ENCODE measurements at places on chromosomes 4 and X. TPM values are rescaled to one million over a fixed set of nuclear protein-coding genes. Genes with fewer than 3 reads are reported as not detected.
A peak's percentile ranks its signal among the peaks of the same experiment; 100 is the strongest.

BCLAF3 gene
- total RNA-seq: 9.4 TPM

SPINK2 gene
- not detected for total RNA-seq

BBS12 gene
- 3.3 TPM for total RNA-seq

DNA sequence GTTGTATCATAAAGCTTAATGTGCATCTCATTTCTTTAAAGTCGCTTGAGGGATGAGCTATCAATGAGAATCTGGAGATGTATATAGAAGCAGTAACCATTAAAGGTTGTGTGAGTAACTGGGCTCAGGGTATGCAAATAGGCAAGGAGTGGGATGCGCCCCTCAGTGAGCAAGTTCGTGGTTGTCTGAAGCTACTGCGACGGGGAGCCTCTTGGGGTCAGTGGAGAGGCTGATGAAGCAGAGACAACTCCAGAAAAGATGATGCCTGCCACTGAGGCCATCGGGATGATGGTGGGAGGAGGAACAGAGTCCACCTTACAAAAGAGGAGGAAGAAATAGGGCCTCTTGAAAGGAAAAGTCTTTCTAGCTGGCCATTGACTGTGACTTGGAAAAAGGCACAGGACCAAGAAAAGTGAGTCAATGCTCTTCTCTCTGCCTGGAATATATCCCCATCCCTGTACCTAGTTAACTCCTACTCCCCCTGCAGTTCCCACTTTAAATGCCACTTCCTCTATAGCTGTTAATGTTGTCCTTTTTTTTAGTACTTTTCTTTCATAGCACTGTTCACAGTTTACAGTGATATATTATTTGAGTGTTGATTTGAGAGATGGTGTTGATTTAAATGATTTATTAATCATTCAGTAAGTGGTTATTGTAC, 51.4 kb upstream of the LSM6 start:
- H3K27me3 ChIP-seq: peaks cover 13% of the 10 kb centered on the region
- no peaks in the 10 kb centered on the region for H3K36me3 ChIP-seq
- H3K4me3 ChIP-seq: no peak overlapping the region
- no peaks in the 10 kb centered on the region for H3K4me1 ChIP-seq
- no peak for DNase-seq

DNA sequence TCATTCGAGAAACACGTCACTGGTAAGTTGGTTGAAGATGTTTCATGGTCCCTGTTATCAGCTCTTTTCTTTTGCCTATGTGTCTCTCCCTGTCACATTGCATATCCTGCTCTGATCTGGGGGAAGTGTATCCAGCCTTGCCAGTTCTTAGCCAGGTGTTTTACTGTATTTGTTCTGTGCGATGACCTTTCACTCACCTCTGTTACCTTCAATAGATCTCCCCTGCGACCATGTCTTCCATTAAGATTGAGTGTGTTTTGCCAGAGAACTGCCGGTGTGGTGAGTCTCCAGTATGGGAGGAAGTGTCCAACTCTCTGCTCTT, 2.6 kb downstream of the RGN start:
- H3K4me1 ChIP-seq: no peaks in the 10 kb centered on the region
- H3K4me3 ChIP-seq: no peak overlapping the region
- no peaks in the 10 kb centered on the region for H3K36me3 ChIP-seq
- DNase-seq: no peak
- no peak overlapping the region for H3K27ac ChIP-seq

- DNase-seq: no peak
- H3K4me1 ChIP-seq: peaks cover 17% of the 10 kb centered on the region
- H3K27ac ChIP-seq: peak overlapping the region; percentile 52
- no peak overlapping the region for H3K4me3 ChIP-seq
- no peaks in the 10 kb centered on the region for H3K36me3 ChIP-seq
These were observed 1.9 kb upstream of the CHST7 start for GRCh38 chrX:46571423-46572339.

DNA sequence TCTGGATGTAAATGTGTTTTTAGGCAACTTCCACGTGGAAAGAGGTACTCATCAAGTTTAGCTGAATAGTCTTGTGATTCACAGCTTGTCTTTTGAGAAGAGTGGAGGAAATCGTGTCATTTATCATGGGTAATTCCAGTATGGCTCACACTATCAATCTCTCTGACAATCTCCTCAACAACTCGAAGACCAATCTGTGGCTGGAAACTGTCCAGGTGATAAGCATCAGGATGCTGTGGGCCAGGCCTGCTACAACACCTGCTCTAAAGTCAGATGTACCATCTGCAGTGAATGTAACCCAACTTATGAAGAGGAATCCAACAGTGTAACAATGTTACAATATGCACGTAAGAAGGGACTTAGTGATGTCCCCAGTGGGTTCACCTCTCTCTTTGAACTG, 132.1 kb upstream of the GK2 start:
- H3K27me3 ChIP-seq: peaks cover 2% of the 10 kb centered on the region
- H3K27ac ChIP-seq: no peak overlapping the region
- no peaks in the 10 kb centered on the region for H3K4me1 ChIP-seq
- no peak overlapping the region for H3K4me3 ChIP-seq
- no peak for DNase-seq

- H3K27me3 ChIP-seq: no peaks in the 10 kb centered on the region
- H3K36me3 ChIP-seq: no peaks in the 10 kb centered on the region
These were observed 380.8 kb upstream of the ANXA10 start for GRCh38 chr4:167711517-167711916.

DNA sequence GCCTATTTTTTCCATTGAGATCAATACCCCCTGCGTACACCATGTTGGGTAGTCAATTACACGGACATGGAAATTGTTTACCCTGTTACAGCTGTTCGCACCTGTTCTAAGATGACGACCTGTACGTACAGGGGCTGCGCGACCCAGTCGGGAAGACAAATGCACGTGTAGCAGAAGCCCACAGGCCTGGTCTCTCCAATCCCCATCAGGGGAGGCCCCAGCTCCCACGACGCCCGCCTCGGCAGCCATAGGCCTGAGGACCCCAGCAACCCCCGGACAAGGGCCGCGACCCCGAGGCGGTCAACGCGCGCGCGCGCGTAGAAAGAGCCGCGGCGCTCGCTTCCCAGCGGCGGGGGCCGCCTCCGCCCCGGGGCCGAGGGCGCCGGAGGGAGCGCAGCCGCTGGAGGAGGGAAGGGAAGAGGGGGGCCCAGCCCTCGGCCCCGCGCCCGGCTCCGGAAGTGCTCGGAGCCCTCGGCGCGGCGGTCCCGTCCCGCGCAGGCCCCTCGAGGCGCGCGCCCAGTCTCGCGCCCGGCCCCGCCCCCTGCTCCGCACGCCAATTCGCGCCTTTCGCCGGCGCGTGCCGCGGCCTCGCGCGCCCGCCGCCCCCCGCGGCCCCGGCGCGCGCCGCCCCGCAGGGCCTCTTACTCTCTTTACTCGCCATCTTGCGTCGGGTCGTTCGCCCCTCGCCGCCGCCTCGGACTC, 618 bp downstream of the RBBP7 start:
- H3K4me3 ChIP-seq: peak overlapping the region; percentile 99
- H3K4me1 ChIP-seq: peaks cover 46% of the 10 kb centered on the region
- DNase-seq: no peak
- peaks cover 1% of the 10 kb centered on the region for H3K36me3 ChIP-seq
- H3K27ac ChIP-seq: peak overlapping the region; percentile 100
- H3K27me3 ChIP-seq: peaks cover under 1% of the 10 kb centered on the region

DNA sequence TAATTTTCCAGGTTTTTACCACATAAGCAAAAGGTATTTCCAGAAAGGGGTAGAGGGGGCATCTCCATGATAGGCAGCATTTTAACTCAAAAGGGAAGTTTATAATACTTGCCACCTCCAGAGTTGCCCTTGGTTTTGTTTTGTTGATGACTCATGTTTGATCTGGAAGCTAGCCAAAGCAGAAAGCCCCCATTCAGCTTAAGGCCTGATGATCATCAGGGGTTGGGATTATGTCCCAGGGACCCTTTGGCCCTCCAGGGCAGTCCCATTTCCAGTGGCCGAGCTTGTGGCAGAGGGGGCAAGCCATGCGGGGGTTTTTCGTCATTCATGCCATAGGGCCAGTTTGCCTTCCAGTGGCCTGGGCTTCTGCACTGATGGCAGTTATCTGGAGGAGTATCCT, 143.0 kb upstream of the PLAC1 start:
- no peaks in the 10 kb centered on the region for H3K27me3 ChIP-seq
- H3K36me3 ChIP-seq: no peaks in the 10 kb centered on the region
- no peak overlapping the region for H3K27ac ChIP-seq
- no peak overlapping the region for H3K4me3 ChIP-seq
- H3K4me1 ChIP-seq: peaks cover 4% of the 10 kb centered on the region

- no peak overlapping the region for H3K27ac ChIP-seq
- H3K4me3 ChIP-seq: no peak overlapping the region
- peaks cover 3% of the 10 kb centered on the region for H3K36me3 ChIP-seq
- no peak for DNase-seq
- H3K4me1 ChIP-seq: peaks cover 19% of the 10 kb centered on the region
These were observed 35.2 kb downstream of the TRIM2 start for GRCh38 chr4:153239409-153239808.
